ENCODE measurements at places on chromosomes 6 and 20. TPM values are rescaled to one million over a fixed set of nuclear protein-coding genes. Genes with fewer than 3 reads are reported as not detected.
A peak's percentile ranks its signal among the peaks of the same experiment; 100 is the strongest.

- no peaks in the 10 kb centered on the region for H3K4me1 ChIP-seq
- no peak overlapping the region for H3K27ac ChIP-seq
- H3K27me3 ChIP-seq: no peaks in the 10 kb centered on the region
- H3K4me3 ChIP-seq: no peak overlapping the region
Measured at GRCh38 chr6:45254253-45254652, 73.9 kb upstream of the RUNX2 start.

- DNase-seq: no peak
- H3K27ac ChIP-seq: no peak overlapping the region
- no peaks in the 10 kb centered on the region for H3K27me3 ChIP-seq
- H3K4me3 ChIP-seq: no peak overlapping the region
- H3K4me1 ChIP-seq: no peaks in the 10 kb centered on the region
Measured at GRCh38 chr6:123480986-123481385, 155.8 kb downstream of the TRDN start.

DNA sequence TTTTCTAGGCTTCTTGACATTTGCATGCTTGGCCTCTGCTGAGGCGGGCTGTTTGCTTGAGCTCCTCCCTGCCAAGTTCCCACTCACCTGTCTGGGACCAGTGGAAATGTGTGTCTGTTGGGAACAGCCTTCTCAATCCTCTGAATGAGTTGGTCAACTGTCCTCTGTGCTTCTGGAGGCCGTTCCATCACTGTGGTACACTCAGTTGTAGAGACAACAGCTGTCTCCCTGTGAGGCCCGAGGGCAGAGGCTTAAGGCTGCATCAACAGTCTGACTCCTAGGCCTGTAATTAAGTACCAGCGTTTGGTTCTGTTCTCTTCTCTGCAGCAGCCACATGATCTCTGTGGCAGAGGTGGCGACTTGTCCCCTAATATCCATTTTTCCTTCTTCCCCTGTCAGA is 110.9 kb downstream of the CDC5L start:
- no peaks in the 10 kb centered on the region for H3K36me3 ChIP-seq
- no peaks in the 10 kb centered on the region for H3K4me1 ChIP-seq
- no peak overlapping the region for H3K4me3 ChIP-seq

DNA sequence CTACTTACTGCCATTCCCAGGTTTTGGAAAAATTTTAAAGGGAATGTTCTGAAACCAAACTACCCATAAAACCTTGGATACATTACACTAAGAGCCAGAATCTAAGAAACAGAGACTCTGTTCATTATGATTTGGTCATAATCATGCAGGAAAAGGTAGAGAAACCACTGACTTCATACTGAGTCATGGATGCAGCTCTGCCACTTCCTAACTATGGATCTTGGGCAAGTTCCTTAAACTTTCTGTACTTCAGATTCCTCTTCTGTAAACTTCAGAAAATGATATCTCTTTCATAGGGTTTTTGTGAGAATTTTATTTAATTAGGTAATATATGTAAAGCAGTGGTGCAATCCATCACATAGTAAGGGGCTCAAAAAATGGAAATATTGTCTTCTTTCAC is 20.0 kb downstream of the PLA2G7 start:
- peak overlapping the region; percentile 6 for H3K4me3 ChIP-seq
- peak overlapping the region; percentile 78 for H3K27ac ChIP-seq
- H3K4me1 ChIP-seq: peaks cover 71% of the 10 kb centered on the region
- no peaks in the 10 kb centered on the region for H3K27me3 ChIP-seq

DNA sequence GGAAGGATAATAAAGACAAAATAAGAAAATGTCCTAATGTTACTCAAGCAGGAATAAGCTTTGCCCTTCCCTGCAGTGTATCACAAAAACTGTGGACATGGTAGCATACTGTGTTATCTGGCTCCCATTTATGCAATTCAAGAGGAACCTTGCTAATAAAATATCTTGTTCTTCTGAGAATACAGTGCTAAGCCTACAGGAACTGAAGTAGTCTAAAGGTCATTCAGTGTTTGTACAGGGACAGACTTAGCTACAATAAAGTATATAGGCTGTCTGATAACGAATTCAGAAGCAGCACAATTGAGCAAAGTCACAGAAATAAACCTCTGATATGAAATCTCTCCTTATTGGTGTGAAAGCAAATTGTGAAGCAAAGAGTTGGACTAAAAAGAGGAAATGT is 59.6 kb upstream of the SDHAF4 start:
- no peak for DNase-seq
- H3K27ac ChIP-seq: no peak overlapping the region
- no peaks in the 10 kb centered on the region for H3K4me1 ChIP-seq
- no peak overlapping the region for H3K4me3 ChIP-seq
- peaks cover 39% of the 10 kb centered on the region for H3K36me3 ChIP-seq
- H3K27me3 ChIP-seq: no peaks in the 10 kb centered on the region

- no peaks in the 10 kb centered on the region for H3K36me3 ChIP-seq
- H3K27me3 ChIP-seq: peaks cover 3% of the 10 kb centered on the region
- no peak overlapping the region for H3K4me3 ChIP-seq
- no peaks in the 10 kb centered on the region for H3K4me1 ChIP-seq
- no peak for DNase-seq
- no peak overlapping the region for H3K27ac ChIP-seq
Measured at GRCh38 chr20:58877976-58878360, 25.5 kb downstream of the GNAS start.

GRCh38 chr6:83592770-83593394 is 80.5 kb downstream of the PRSS35 start:
- H3K4me1 ChIP-seq: peaks cover 18% of the 10 kb centered on the region
- H3K36me3 ChIP-seq: no peaks in the 10 kb centered on the region
- H3K4me3 ChIP-seq: no peak overlapping the region
- DNase-seq: peak; percentile 50
- no peak overlapping the region for H3K27ac ChIP-seq

DNA sequence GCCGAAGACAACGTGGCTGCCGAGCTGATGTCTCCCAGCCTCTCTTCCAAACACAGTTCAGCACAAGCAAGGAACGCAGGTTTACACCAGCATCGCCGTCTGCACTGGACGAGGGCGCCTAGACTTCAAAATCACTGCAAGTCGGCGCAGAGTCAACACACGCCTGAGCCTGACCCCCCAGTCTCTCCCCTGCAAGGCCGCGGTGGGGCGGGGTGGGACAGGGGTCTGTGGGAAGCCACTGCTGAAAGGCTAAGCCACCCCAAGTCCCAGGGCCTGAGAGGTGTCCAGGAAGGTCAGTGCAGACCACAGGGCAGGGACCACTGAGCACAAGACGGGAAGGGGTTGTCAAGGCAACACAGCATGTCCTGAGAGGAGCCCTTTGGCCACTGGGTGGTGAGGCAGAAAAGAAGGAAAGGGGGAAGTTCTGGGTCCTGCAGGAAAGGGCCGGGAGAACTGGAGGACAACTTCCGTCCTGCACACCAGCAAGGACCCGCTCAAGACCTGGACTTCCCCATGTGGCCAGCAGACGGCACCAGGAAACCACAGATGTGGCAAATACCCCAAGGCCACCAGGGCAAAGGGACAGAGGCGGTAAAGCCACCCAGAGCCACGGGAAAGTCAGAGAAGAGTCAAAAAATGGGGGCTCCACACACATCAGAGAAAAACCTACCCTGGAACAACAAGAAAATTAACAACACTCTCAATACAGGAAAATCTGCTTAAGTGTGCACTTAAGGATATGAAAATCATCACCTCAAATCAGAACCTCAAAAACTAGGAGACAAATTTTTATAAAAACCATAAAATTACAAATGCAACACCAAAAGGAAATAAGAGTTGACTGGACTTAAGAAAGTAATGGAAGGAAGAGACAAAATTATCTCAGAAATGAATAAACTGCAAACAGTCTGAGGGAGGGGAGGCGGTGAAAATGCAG is 84.8 kb downstream of the TAF4 start:
- H3K4me1 ChIP-seq: peaks cover 12% of the 10 kb centered on the region
- H3K27me3 ChIP-seq: no peaks in the 10 kb centered on the region
- H3K4me3 ChIP-seq: no peak overlapping the region
- peaks cover 54% of the 10 kb centered on the region for H3K36me3 ChIP-seq
- DNase-seq: peak; percentile 37
- no peak overlapping the region for H3K27ac ChIP-seq

The PDE10A gene
- polyA plus RNA-seq: not detected

Measured in CD14-positive monocyte (primary cell).